T-helper 2 cell (primary cell): ENCODE measurements at places on chromosomes 2 and 18.

DNA sequence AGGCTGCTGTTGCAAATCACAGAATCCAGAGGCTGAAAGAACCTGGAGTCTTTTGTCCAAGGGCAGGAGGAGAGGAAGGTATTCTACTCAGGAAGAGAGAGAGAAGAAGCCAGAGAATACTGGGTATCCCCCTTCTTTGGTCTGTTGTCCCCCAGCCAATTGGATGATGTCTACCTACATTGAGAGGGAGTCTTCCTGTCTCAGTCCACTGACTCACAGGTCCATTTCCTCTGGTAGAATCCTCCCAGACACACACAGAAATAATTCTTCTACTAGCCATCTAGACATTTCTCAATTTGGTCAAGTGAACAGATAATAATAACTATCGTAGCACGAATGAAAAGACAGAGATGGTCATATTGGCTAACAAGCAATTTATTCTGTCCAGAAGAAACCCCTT, 416.4 kb upstream of the UBE2E3 start:
- DNase-seq, result no peak

DNA sequence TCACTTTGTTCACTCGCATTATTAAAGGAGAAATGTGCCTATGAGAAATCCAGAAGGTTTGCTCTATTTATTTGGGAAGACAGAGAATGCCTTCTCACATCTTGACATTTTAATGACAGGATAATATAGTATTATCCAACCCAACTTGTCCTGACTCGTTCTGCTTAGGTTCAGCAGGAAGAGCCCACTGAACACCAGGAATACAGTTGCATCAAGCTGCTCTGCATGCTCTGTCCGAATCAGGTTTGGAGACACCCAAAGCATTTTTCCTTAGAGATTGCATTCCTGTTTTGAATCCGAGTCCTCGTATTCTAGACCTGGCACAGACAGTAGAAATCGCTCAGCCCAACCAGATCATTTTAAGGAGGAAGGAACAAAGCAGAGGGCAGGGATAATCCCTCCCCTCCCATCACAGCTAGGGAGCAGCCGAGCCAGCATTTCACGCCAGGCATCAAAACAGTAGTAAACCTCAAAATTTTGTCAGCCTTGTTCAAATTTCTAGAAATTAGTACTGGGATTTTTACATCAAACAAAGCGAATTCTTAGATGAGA, 837.4 kb upstream of the ID2 start:
- no peak for DNase-seq

GRCh38 chr18:59268721-59269562, 4.3 kb downstream of the RAX start:
- DNase-seq, result no peak

DNA sequence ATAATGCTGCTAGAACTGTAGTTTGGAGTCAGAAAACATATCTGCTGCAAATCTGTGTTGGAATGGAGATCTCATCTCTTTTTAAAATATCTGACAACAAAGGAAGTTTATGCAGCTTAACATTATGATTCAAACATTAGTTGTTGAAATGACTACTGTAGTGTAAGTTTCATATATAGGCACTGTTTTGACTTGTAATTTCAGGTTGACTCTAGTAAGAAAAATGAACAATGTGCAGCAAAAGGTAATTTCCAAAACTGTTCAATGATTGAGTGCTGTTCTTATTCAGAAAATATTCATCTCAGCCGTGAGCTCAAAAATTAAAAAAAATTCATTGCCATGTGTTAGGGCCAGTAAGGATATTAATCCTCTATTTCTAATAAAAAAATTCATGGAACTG, 48.5 kb downstream of the CCDC138 start:
- DNase-seq, result no peak

GRCh38 chr18:79399275-79400081, 3.7 kb downstream of the NFATC1 start:
- DNase-seq, result peak; percentile 10

GRCh38 chr2:226420646-226421045, 379.0 kb downstream of the IRS1 start:
- DNase-seq, result no peak

DNA sequence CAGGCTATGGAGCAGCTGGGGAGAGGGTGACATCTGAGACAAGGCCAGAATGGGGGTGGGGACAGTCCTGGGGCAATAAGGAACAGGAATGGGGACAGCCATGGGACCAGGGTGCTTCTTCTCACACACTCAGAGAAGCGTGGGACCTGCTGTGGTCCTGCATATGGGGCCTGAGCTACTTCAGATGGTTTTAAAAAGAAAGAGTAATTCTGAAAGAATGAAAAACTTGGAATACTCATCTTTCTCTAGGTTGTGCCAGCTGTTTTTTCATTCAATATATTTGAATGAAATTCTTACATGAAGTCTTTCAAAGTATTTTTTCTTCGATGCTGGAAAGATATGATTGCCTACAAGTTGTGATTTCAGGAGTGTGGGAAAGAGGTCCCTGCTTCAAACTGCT, 227.5 kb upstream of the APCDD1 start:
- no peak for DNase-seq

- DNase-seq, result no peak
Measured at GRCh38 chr2:240501531-240501991, 56.2 kb downstream of the ANKMY1 start.

DNA sequence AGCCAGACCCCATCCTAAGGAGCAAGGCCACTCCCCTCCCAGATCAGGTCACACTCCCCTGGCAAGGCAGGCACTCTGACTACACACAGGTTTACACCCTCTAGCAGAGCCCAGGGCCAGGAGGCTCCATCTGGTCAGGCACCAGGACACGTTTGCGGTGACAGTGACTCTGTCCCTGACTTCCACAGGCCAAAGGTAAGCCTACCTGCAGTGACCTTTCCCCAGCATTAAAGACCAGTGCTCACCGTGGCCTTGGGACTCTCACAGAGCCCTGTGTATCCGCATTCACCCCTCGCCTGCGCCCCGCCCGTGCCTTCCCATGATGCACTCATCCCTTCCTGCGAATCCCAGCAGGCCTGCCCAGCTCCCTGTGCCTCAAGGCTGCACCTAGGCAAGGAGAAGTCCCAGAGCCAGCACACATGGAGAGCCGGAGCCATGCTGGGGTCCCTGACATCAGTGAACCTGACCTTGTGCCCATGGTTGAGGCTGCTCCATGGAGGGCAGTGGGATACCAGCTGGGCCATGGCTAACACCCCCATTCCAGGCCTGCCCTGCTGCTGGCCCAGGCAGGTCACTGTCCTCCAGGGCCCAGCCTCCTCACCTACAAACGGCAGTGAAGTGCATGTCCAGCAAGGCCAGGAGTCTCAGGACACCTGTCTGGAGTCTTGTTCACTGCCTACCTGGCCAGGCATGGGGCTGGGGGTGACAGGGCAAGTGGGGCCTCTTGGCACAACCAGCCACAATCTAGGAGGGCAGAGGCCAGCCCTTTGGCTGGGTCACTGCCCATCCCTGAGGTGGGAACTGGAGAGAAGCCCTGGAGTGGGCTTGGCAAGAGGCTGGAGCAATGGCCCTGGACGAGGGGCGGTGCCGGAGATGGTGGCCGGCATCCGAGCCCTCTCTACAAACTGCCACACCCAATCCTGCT, 3.0 kb downstream of the NEURL3 start:
- DNase-seq, result no peak

DNA sequence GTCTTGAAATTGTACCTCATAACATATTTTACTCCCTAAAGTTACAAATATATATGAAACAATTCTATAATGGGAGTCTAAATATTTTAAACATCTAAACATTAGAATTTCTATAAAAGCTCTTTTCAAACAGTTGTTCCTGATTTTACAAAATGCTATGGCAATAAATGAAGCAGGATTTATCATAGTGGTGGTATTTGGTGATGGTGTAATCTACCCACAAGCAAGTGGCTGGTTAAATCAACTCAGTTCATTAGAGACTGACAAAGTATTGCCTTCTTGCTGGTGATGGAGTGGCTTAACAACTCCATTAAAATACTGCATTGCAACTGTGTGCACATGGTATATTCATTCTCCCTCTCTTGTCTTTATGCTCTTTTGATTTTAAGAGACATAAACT, 138.9 kb downstream of the PMAIP1 start:
- DNase-seq, result no peak

GRCh38 chr2:34552337-34552736, 953.2 kb upstream of the FAM98A start:
- no peak for DNase-seq

- no peak for DNase-seq
Measured at GRCh38 chr2:232085826-232086425, 124.4 kb downstream of the DIS3L2 start.

- no peak for DNase-seq
Measured at GRCh38 chr2:182416191-182416590, 10.6 kb downstream of the PDE1A start.

- DNase-seq, result no peak
Measured at GRCh38 chr2:219010162-219010756, 17.0 kb upstream of the CRYBA2 start.

DNA sequence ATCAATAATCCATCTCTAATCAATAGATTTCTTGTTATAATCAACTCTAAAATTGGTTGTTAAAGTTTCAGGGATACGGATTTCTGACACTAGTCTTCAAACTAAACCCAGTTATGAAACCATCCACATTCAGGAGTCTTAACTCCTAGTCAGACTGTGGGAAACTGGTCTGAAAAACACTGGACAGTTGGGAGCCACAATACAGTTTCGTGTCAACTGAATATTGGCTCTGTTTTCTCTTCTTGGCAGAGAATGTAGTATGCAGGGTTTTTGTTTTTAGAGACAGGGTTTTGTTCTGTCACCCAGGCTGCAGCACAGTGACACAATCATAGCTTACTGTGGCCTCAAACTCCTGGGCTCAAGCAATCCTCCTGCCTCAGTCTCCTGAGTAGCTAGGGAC, 123.1 kb downstream of the RTTN start:
- DNase-seq, result no peak

DNA sequence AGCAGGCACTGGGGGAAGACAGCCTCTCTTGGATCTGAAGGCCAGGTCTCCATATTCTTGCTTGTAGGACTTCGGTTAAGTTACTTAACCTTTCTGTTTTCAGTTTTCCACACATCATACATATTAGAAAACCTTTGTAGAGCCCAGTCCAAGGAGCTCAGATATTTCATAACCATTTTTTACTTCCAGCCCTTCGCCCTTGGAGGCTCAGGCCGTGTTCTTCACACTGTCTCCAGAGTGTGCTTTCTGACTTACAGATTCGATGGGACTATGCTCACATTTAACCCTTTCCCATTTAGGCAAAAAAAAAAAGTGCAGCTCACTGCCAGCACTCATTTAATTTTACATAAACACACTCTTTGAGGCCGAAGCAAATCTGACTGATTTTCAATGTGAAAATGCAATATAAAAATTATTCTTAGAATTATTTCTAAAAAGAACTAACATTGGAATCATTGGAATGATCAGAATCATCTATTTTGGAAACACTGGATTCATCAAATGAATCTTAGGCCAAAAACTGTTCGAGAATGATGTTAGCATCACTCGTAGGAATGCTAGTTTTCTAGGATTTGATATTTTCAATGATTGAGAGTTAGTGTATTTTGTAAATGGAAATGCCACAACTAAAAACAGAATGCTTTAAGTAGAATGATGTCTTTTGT, 55.0 kb downstream of the MTHFD2 start:
- DNase-seq, result no peak

DNA sequence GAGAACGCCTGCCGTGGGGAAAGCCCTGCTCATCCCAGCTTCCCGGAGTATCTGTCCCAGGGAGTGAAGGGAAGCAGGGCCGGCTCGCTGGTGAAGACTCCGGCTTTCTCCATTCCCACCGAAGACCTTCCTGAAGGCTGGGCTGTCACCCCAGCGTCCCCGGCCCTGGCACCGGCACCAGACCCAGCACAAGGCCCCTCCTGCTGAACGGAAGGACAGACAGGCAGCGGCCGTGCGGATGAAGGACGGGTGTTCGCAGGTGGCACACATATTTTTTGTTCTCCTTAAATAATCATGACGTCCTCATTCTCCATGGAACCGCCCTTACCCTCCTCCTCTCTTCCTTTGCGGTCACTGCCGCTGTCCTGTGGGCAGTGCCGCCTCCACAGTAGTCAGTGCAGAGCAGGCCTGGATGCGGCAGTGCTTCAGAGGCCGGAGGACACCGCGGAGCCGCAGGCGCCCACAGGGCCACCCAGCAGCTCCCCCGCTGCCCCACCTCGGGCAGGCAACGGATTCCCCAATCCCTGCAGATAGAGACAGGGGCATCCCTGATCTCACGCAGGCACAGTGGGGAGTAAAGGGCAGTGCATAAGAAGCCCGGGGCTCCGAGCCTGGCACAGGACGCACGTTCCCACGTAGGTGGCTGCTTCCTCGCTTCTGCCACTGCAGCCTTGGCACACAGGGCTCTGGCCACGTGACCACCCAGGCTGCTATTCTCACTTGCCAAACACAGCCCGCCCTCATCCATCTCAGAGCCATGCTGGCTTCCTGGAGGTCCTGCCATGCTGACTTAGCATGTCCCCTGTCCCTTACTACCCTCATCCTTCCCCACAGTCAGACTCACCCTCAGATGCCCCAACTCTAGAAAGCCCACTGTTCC, 229.7 kb downstream of the EIPR1 start:
- DNase-seq, result no peak
